Uterus (tissue), 4 donors: ENCODE measurements at places on chromosomes 2 and 18. TPM values are rescaled to one million over a fixed set of nuclear protein-coding genes. Genes with fewer than 3 reads are reported as not detected.

The RBM43 gene
- total RNA-seq = 13.0 TPM

The KANSL3 gene
- total RNA-seq = 73.0 TPM

The ACVR1 gene
- 48.4 TPM for total RNA-seq

The PTPRN gene
- not detected for total RNA-seq

The EVX2 gene
- total RNA-seq = not detected

The TUBA3D gene
- total RNA-seq = 30.3 TPM

The BAZ2B gene
- total RNA-seq = 145 TPM

The GPBAR1 gene
- total RNA-seq = not detected

The SCRN3 gene
- total RNA-seq = 16.7 TPM

The TMEM163 gene
- total RNA-seq = 0.34 TPM

The STARD6 gene
- not detected for total RNA-seq

The ACADL gene
- total RNA-seq = 0.26 TPM

The CRYBA2 gene
- not detected for total RNA-seq

The CYP27C1 gene
- total RNA-seq = 7.1 TPM

The RSAD2 gene
- 14.7 TPM for total RNA-seq
